ENCODE measurements at places on chromosomes 2 and 18. TPM values are rescaled to one million over a fixed set of nuclear protein-coding genes. Genes with fewer than 3 reads are reported as not detected.

The UGT1A5 gene
- not detected for polyA plus RNA-seq

The PLCD4 gene
- 0.25 TPM for polyA plus RNA-seq

The KATNAL2 gene
- polyA plus RNA-seq = 1.3 TPM

The FZD7 gene
- polyA plus RNA-seq = 0.58 TPM

DNA sequence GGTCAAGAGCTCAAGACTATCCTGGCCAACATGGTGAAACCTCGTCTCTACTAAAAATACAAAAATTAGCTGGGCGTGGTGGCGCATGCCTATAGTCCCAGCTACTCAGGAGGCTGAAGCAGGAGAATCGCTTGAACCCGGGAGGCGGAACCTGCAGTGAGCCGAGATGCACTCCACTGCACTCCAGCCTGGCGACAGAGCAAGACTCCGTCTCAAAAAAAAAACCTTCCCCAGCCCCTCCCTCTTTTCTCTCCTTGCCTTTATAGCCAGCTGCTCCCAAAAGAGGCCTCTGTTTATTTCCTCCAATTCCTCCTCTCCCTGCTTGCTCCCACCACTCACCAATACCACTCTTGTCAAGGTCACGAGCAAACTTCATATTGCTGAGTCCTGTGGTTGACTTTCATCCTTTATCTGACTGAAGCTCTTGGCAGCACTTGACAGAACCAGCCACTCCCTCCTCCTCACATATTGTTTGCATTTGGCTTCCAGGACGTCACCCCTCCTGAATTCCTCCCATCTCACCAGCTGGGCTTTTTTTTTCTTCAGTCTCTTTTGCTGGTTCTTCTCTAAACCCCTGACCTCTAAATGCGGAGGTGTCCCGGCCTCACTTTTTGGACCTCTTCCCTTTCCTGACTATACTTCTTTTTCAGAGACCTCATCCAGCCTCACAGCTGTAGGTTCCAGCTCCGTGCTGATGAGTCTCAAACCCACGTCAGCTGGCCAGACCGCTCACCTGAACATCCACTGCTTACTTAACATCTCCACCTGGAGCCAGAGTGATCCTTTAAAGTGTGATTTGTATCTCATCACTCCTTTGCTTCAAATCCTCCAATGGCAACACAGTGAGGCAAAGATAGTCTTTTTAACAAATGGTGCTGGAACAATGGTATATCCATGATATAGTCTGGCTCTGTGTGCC is 84.6 kb upstream of the CAB39 start:
- H3K36me3 ChIP-seq = no peaks in the 10 kb centered on the region
- H3K4me3 ChIP-seq = no peak overlapping the region
- no peak for DNase-seq
- H3K27me3 ChIP-seq = no peaks in the 10 kb centered on the region

DNA sequence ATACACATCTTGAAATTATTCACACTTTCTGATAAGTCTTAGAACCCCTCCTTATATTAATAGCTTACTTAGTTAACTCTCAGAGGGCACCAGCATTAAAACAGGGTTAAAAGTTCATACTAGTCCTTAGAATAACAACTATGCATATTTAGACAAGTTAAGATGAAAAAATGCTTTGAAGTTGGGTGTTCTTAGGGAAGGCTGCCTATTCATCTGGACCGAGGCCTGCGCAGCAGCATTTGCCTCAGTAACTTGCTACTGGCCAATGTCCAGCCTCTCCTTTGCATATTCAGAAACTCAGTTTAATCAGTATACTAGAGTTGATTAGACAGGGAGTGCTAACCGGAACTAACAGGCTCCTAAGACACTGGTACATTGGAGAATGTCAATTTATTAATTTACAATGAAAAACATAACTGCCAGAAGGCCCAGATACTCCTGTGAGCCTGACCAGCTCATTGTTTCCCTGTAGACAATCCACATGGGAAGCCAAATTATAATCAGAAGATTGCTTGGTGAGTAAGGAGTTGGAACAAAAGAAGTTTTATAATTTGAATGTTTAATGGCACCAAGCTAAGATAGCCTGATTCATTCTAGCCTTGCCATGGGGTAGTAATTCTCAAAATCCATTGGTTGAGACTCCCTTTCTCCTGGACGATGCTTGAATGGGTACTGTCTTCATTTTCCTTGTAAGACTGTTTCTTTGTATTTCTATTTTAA is 48.9 kb downstream of the DYNC1I2 start:
- H3K4me1 ChIP-seq = peaks cover 5% of the 10 kb centered on the region
- H3K27me3 ChIP-seq = no peaks in the 10 kb centered on the region
- no peak overlapping the region for H3K4me3 ChIP-seq
- DNase-seq = no peak
- H3K36me3 ChIP-seq = peaks cover 9% of the 10 kb centered on the region

DNA sequence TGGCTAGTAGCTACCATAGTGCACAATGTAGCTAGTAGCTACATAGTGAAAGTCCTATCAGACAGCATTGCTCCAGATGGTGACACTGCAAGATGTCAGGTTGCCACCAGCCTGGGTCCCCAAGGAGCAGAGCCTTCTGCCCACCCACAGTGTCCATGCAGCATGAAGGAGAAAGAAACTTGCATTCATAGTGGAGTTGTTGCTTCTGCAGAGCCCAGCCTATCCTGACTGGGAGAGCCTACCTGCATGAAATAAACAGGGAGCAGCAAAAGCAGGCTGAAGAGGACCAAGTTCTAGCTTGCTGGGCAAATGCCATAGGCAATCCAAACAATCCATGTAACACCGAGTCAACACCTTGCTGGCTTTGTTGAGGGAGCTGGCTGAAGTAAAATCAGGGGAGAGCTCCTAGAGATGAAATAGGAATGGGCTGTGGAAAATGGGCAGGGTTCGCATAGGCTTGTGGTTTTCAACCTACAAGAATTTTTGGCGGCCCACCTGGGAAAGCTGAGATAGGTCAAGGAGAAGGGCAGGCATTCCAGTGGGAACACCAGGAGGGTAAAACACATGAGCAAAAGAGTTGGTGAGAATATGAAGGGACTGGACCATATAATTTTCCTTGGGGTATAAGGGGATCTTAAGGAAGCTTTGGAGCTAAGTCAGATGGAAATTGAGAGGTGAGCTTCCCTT is 195.8 kb downstream of the CYP26B1 start:
- no peak overlapping the region for H3K4me3 ChIP-seq
- H3K36me3 ChIP-seq = no peaks in the 10 kb centered on the region
- no peak overlapping the region for H3K27ac ChIP-seq
- no peaks in the 10 kb centered on the region for H3K4me1 ChIP-seq
- no peak for DNase-seq

DNA sequence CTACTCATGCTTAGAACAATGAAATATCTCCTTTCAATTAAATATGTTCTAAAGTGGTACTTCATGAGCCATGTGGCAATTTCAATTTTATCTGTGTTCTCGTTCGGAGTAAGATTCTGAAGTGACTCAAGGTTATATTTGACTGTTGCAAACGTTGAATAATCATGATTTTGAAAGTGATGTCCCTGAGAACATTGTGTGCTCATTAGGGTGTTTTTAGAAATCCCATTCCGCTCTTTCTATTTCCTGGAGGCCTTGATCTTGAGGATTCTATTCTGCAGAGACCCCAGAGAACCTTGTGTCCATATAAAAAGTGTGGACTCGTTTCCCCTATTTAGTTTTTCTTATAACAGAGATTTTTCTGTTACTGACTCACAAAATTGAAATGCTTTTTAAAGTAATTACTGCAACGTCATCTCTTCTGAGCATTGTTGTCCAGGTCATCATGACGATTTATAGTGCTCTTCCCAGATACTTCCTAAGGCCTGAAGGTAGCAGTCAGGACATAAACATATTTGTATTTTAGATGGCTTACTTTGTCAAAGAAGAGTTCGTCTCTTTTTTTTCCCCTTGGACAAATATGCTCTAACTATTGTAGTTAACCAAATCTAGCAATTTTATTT is 27.2 kb downstream of the IL1R2 start:
- no peak for DNase-seq
- H3K27ac ChIP-seq = no peak overlapping the region
- H3K4me1 ChIP-seq = peaks cover 3% of the 10 kb centered on the region
- H3K36me3 ChIP-seq = no peaks in the 10 kb centered on the region
- no peak overlapping the region for H3K4me3 ChIP-seq
- H3K27me3 ChIP-seq = no peaks in the 10 kb centered on the region

DNA sequence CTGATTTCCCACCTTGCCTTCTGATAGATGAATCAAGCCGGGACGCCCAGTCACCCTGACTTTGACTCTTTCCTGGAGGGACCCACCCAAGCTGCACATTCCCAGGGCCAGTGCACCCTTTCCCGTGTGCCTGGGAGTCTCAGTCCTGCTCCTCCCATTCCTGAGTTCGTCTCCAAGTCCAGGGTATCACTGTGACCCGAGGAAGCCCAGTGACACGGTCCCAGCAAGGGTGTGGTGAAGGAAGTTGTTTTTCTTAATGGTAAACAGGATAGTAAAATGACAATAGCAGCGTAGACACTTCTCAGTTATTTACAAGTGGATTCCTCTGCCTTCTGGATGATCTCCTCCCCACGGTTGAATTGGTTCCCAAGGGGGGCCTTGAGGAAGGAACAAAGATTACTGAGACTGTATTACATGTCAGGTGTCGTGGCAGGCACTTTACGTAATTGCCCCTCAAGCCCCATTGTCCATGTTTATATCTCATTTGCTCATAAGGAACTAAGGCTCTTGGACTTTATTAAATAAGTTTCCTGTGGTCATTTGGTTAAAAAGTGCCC is 123.3 kb downstream of the PRKCE start:
- peaks cover 61% of the 10 kb centered on the region for H3K4me1 ChIP-seq
- H3K4me3 ChIP-seq = no peak overlapping the region
- H3K27ac ChIP-seq = peak overlapping the region; percentile 12
- no peaks in the 10 kb centered on the region for H3K36me3 ChIP-seq
- DNase-seq = no peak
- H3K27me3 ChIP-seq = no peaks in the 10 kb centered on the region

DNA sequence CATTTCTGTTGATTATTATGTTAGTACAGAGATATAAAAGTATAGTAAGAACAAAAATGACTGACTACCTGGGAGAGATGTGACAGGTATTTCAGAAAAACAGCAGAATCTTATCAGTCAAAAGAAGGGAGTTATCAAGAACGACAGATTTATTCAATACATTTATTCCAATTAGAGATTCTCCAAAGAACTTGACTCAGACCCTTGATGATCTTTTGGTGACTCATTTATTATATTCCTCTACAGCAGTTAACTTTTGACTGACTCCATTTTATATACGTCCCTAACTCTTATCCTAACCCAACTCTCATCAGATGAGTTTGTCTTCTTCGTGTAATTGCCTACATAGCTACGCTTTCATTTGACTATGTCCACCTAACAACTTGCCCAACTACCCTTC is 91.1 kb downstream of the C2orf74 start:
- H3K36me3 ChIP-seq = peaks cover 60% of the 10 kb centered on the region
- no peaks in the 10 kb centered on the region for H3K4me1 ChIP-seq
- no peak overlapping the region for H3K27ac ChIP-seq
- no peak for DNase-seq
- H3K4me3 ChIP-seq = no peak overlapping the region
- no peaks in the 10 kb centered on the region for H3K27me3 ChIP-seq

- no peak for DNase-seq
- H3K4me1 ChIP-seq = no peaks in the 10 kb centered on the region
- H3K4me3 ChIP-seq = no peak overlapping the region
Measured at GRCh38 chr2:118333664-118334063, 245.4 kb downstream of the INSIG2 start.
